ENCODE measurements at places on chromosomes 1 and 21. TPM values are rescaled to one million over a fixed set of nuclear protein-coding genes. Genes with fewer than 3 reads are reported as not detected.
A peak's percentile ranks its signal among the peaks of the same experiment; 100 is the strongest.

DNA sequence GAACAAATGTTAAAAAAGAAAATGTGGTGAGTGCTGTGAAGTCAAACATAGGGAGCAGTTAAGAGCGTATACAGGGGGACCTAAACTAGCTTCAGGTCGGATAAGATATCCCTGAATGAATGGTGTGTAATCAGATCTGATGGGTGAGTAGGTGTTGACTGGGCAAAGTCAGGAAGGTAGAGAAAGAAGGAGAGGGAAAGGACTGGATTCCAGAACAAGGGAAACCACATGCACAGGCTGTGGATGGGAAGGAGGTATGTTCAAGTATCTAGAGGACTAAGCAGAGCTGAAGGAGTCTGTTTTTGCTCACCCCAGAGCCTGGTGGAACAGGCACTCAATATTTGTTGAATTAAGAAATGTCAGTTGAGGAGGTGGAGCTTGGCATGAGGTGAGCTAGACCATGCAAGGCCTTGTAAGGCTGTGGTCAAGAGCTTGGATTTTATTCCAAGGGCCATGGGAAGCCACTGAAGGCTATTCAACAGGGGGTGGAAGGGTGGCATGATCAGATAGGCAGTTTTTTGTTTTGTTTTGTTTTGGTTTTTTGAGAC lies 27.4 kb downstream of the MAP7D1 start:
- peak; percentile 60 for ATAC-seq

DNA sequence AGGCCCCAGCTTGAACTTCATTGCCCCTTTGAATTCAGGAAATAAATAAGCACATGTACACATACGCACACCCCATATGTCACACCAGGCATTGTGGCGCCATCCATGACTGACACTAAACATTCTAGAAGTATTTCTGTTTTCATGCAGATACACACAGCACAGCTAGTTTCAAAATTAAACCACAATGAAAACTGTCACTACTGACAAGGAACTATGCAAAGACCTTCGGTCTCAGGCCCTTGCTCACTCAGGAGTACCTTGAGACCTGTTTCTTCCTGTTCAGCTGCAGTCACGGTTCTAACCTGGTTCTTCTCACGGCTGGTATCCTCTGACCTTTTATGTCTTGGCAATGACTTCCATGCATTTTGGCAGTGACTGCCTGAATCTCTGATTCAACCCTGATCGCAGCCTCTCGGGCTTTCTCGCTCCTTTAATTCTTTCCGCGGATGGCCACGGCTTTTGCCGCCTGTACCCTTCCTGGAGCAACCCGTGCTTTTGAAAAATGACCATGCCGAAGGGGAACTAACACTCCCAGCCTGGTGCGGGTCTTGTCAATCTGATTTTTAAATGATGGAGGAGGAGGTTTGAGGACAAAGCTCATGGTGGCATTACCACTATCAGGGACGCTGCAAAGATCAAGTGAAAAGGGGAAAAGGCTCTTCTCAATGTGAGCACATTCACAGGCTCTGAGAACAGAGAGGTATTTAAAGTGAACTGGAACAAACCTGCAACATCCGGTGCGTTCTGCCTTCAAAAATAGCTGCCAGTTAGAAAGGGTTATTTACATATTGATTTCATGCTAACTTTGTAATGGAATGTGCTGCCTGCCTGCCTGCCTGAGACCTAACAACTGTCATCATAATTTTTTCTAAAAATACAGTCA lies 384.6 kb downstream of the RRAGC start:
- no peak for ATAC-seq

DNA sequence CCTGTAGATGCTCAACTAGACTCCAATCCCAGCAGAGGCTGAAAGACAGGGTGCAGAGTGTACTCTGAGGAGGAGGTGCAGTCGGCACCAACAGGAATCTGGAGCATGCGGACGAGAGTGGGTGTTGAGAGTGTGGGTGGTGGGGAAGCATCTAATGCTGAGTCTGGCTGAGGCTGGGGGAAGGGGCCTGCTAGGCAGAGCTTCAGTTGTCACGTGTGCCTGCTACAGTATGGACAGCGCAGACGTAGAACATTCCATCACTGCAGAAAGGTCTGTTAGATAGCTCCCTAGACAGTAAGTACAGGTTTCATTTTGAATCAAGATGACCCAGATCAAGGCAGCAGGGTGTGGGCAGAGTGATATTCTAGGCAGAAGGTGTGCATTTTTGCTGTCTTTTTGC lies 23.1 kb downstream of the SNAP47 start:
- no peak for ATAC-seq

- ATAC-seq: no peak
Measured at GRCh38 chr1:233759665-233760064, 144.8 kb upstream of the SLC35F3 start.

C1orf141 gene
- total RNA-seq: not detected

GRCh38 chr1:43358121-43358745 lies 548 bp upstream of the CDC20 start:
- peak; percentile 29 for ATAC-seq

GRCh38 chr21:33846141-33846540 lies 69.5 kb downstream of the ATP5PO start:
- no peak for ATAC-seq

GRCh38 chr1:14010476-14010875 lies 310.5 kb downstream of the PRDM2 start:
- ATAC-seq: no peak

C1orf226 gene
- 17.5 TPM for total RNA-seq

PADI2 gene
- total RNA-seq: 1.9 TPM

IL19 gene
- not detected for total RNA-seq

- ATAC-seq: no peak
Measured at GRCh38 chr21:33640697-33641351, 717 bp downstream of the CRYZL1 start.

GRCh38 chr1:156281281-156281680 lies 1.3 kb downstream of the SMG5 start:
- no peak for ATAC-seq

DNA sequence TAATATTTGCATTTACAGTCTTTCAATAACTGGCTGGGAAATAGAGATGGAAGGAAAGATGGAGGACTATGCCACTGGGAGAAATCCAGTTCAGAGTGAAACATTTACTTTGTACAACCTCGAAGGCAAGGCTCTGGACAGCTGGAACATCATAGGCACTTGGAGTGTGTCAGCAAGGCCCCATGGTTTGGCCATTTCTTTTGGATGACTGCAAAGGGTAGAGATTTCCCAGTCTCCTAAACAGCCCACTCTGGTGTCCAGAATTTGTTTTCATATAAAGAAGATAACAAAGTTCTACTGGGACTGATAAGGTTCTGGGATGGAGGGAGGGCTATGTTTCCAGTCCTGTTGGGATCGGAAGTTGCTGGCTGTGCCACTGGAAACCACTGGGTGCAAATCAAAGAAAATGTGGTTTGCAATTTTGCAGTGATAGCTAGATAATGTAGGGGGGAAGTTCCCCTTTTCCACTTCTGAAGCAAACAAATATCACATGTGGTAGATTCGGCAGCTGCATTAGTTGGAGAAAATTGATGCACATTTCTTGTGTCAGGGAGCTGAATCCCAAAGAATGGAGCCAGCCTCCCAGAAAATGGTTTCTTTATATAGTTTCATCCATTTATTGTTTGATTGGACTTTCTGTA lies 16.2 kb downstream of the KCND3 start:
- ATAC-seq: no peak

DNA sequence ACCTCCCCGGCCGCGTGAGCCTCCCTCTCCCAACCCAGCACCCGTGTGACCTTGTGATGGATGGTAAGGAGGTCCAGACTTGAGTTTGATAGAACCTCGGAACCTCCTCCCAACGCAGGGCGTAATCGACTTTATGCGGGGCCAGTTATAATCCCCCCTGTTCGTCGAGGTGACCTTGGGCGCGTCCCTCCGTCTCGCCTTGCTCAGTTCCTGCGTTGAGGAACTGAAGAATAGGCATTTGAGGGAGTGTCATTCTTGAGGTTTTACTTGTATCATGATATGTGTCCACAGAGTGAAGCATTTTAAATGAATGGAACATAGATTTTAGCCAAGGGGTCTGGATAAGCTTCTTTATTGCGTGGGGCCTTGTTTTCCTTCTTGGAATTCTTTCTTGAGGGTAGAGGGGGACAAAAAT lies 433 bp downstream of the TIMM17A start:
- ATAC-seq: peak; percentile 35
